ENCODE measurements at places on chromosomes 2 and 18.

- DNase-seq: no peak
These were observed 84.6 kb downstream of the FBXO15 start for GRCh38 chr18:74063023-74063422.

GRCh38 chr2:174846218-174846617 lies 81.9 kb upstream of the CHRNA1 start:
- DNase-seq: no peak

DNA sequence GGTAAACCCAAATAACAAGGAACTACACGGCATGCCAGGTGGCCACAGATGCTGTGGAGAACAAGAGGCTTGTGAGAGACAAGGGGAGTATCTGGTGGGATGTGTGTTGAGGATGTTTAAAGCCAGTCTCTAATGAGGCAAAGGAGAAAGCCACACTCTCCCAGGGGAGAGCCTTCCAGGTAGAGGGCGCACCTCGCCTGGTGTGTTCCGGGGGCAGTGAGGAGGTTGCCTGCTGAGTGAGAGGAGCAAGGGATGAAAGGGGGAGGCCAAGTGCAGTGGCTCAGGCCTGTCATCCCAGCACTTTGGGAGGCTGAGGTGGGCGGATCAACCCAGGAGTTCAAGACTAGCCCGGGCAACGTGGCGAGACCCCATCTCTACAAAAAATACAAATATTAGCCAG lies 16.2 kb downstream of the SAG start:
- no peak for DNase-seq

DNA sequence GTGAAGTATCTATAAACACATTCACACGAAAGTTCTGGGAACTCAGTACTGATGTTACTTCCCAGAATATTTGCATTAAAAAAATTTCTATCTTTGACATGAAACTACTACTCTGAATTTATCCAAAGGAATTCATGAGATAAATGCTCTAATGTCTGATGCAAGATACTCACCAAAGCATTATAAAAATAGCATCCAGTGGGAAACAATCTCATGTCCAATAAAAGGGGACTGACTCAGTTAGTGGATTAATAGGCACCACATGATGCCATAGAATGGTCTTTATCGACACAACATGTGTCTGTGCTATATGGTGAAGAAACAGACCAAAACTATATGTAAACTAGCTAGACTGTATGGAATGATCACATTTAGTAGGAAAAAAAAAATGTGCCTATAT lies 33.9 kb downstream of the LAMA3 start:
- no peak for DNase-seq

- DNase-seq: no peak
These were observed 182.1 kb downstream of the ANKRD30B start for GRCh38 chr18:14930076-14930475.

- DNase-seq: no peak
These were observed 17.2 kb upstream of the ASXL3 start for GRCh38 chr18:33560686-33561370.

GRCh38 chr18:58590254-58590653 lies 38.6 kb downstream of the ALPK2 start:
- peak; percentile 56 for DNase-seq

DNA sequence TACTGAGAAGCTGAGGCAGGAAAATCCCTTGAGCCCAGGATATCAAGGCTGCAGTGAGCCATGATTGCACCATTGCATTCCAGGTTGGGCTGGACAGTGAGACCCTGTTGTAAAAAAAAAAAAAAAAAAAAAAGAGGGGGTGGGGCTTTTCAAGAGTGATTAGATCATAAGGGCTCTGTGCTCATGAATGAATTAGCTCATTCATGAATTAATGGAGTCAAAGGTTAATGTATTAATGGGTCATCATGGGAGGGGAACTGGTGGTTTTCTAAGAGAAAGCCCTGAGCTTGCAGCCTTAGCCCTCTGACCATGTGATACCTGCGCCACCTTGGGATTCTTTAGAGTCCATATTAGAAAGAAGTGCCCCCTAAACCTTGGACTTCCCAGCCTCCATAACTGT lies 4.5 kb downstream of the SLC19A3 start:
- DNase-seq: no peak

- DNase-seq: no peak
These were observed 718.1 kb upstream of the ID2 start for GRCh38 chr2:7963787-7964186.
